ENCODE measurements at places on chromosomes 6 and 20.

DNA sequence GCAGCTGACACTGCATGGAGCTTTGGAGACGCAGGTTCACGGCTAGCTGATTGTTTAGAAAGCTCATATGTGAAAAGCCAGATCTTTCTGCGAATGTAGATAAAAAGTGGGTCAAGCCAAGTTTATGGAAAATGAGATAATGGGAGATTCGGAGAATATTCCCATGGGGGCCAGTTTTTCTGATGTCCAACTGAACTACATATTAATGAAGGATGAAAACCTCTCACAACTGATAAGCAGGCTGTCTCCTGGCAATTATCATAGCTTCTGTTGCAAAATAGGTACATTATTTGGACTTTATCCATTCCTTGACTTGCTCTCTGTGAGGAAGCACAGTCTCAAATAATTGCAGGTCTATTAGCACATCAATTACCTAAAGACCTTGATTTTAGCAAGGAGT lies 21.1 kb downstream of the HDGFL1 start:
- DNase-seq: no peak

GRCh38 chr6:89214197-89214596 lies 3.0 kb downstream of the GABRR1 start:
- no peak for DNase-seq

- no peak for DNase-seq
Observed at GRCh38 chr6:90645634-90646033, 58.8 kb upstream of the MAP3K7 start.

GRCh38 chr6:37010402-37010892 lies 5.0 kb downstream of the FGD2 start:
- DNase-seq: no peak

GRCh38 chr20:37543828-37544227 lies 16.2 kb upstream of the BLCAP start:
- DNase-seq: no peak
